Naive thymus-derived CD4-positive, alpha-beta T cell (primary cell): ENCODE measurements at places on chromosomes 2 and 18. TPM values are rescaled to one million over a fixed set of nuclear protein-coding genes. Genes with fewer than 3 reads are reported as not detected.

Gene CEBPZ
- 67.6 TPM for total RNA-seq

Gene PARD6G
- total RNA-seq, result 0.08 TPM

Gene SUCLG1
- total RNA-seq, result 47.9 TPM

Gene NDUFV2
- total RNA-seq, result 171 TPM

Gene UGT1A8
- total RNA-seq, result not detected

Gene GRB14
- not detected for total RNA-seq

- H3K4me3 ChIP-seq, result no peak overlapping the region
- no peaks in the 10 kb centered on the region for H3K27me3 ChIP-seq
- peak; percentile 63 for DNase-seq
- H3K36me3 ChIP-seq, result no peaks in the 10 kb centered on the region
Measured at GRCh38 chr18:46148810-46149209, 44.6 kb downstream of the HAUS1 start.

GRCh38 chr18:27017901-27018500, 152.5 kb upstream of the AQP4 start:
- no peak overlapping the region for H3K27ac ChIP-seq
- no peaks in the 10 kb centered on the region for H3K36me3 ChIP-seq
- H3K4me1 ChIP-seq, result no peaks in the 10 kb centered on the region
- DNase-seq, result no peak

DNA sequence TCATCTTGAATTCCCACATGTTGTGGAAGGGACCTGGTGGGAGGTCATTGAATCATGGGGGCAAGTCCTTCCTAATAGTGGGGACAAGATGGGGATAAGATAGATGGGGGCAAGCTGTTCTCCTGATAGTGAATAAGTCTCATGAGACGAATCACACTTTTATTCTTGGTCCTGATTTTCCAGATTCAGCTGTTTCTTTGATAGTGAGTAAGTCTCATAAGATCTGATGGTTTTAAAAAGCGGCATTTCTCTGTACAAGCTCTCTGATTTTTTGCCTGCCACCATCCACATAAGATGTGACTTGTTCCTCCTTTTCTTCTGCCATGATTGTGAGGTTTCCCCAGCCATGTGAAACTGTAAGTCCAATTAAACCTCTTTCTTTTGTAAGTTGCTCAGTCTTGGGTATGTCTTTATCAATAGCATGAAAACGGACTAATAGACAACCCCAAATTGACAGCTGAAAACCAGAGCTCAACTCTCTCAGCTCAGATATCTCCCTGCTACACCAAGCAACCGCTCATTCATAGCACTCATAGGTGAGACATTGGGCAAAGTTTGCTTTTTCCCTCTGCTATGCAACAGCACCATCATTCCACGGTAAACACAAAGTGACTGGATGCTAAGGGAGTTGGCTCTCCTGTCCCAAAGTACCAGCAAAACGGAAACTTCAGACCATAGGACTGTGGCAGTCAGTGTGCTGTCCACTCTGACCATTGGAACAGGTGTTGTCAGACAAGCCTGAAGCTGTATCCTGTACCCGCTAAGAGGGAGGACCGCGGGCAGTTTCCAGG, 44.9 kb upstream of the TBC1D8 start:
- no peak for DNase-seq
- H3K27ac ChIP-seq, result no peak overlapping the region
- H3K36me3 ChIP-seq, result no peaks in the 10 kb centered on the region
- H3K4me1 ChIP-seq, result no peaks in the 10 kb centered on the region
- H3K4me3 ChIP-seq, result no peak overlapping the region

DNA sequence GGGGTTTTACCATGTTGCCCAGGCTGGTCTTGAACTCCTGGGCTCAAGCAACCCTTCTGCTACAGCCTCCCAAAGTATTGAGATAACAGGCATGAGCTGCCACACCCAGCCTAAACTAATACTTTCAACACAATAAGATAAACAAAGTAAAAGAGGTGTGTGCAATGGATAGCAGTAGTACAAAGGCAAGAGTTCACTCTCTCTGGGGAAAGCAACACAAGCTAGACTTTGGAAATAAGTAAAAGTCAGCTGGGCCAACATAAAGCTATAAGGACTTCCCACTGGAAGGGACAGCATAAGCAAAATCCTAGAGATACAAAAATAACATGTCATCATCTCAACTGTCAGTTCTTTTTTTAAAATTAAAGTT, 5.2 kb upstream of the NOSTRIN start:
- H3K27ac ChIP-seq, result no peak overlapping the region
- no peaks in the 10 kb centered on the region for H3K4me1 ChIP-seq
- no peaks in the 10 kb centered on the region for H3K36me3 ChIP-seq
- no peak overlapping the region for H3K4me3 ChIP-seq
- DNase-seq, result no peak
- no peaks in the 10 kb centered on the region for H3K27me3 ChIP-seq

- no peak for DNase-seq
- H3K27ac ChIP-seq, result no peak overlapping the region
- peaks cover 5% of the 10 kb centered on the region for H3K36me3 ChIP-seq
- H3K27me3 ChIP-seq, result no peaks in the 10 kb centered on the region
- no peak overlapping the region for H3K4me3 ChIP-seq
Measured at GRCh38 chr2:3356799-3357198, 20.8 kb downstream of the EIPR1 start.

GRCh38 chr2:31997653-31998052, 13.2 kb downstream of the MEMO1 start:
- no peak overlapping the region for H3K4me3 ChIP-seq
- DNase-seq, result no peak
- no peaks in the 10 kb centered on the region for H3K36me3 ChIP-seq

DNA sequence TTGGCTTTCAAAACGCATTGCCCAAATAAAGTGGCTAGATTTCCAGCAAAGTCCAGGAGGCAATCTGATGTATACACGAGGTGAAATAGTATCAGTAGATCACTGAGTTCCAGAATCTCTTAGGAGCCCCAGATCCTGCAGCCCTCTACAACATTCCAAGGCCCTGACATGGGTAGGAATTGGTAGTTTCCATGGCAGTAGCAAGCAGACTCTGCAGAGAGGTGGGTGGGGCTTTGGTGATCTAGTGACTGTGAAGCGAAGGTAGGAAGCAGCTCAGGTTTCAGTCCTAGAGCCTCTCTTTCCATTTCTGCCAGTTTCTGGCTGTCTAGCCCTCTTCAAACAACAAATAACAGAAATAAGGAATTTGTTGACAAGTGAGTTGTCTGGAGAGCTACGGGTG, 13.8 kb upstream of the SGPP2 start:
- no peaks in the 10 kb centered on the region for H3K27me3 ChIP-seq
- no peak for DNase-seq
- H3K4me1 ChIP-seq, result no peaks in the 10 kb centered on the region
- no peak overlapping the region for H3K4me3 ChIP-seq

- H3K36me3 ChIP-seq, result no peaks in the 10 kb centered on the region
- H3K4me3 ChIP-seq, result no peak overlapping the region
- no peaks in the 10 kb centered on the region for H3K27me3 ChIP-seq
- DNase-seq, result peak; percentile 6
Measured at GRCh38 chr2:148957023-148957422, 81.5 kb upstream of the LYPD6B start.

DNA sequence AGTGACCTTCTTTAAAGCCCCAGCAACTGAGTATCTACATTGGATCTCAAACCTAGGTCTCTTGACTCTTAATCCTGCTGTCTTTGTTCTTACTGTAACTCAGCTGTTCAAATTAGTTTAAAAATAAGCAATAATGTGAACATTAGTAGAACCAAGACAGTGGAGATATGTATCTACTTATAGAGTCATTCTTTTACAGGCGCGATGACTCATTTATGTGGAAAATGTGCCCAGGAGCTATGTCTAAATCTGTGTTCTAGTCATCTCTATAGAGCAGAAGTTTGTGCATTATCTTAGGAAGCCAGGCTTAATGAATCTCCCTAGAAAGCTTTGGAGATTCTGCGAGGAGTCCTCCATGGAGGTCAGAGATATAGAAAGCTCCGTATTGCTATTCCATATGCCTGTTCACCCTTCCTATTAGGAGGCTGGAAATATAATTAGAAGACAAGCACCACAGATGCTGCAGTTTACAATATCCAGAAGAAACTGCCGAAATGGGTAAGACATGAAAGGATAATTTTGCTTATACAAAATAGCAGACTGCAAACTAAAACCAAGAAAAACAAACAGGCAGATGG, 211.6 kb downstream of the TRIB2 start:
- no peak for DNase-seq
- no peak overlapping the region for H3K27ac ChIP-seq
- no peaks in the 10 kb centered on the region for H3K36me3 ChIP-seq
- no peak overlapping the region for H3K4me3 ChIP-seq
- no peaks in the 10 kb centered on the region for H3K4me1 ChIP-seq
- no peaks in the 10 kb centered on the region for H3K27me3 ChIP-seq

DNA sequence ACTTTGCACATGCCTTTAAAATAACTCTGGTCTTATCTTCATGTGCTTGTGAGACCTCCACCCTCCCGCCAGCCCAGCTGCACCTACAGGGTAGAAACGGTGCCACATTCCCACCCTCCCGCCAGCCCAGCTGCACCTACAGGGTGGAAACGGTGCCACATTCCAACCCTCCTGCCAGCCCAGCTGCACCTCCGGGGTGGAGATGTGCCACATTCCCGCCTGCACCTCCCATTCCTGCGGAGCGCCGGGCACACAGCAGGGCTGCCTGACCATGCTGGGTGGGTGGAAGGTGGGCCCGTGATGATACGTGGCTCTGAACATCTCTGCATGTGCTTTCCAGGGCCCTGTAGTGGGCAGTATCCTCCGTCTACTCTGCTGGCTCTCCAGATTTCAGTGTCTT, 243.7 kb upstream of the PXDN start:
- no peaks in the 10 kb centered on the region for H3K27me3 ChIP-seq
- H3K36me3 ChIP-seq, result no peaks in the 10 kb centered on the region
- DNase-seq, result no peak
- no peaks in the 10 kb centered on the region for H3K4me1 ChIP-seq

DNA sequence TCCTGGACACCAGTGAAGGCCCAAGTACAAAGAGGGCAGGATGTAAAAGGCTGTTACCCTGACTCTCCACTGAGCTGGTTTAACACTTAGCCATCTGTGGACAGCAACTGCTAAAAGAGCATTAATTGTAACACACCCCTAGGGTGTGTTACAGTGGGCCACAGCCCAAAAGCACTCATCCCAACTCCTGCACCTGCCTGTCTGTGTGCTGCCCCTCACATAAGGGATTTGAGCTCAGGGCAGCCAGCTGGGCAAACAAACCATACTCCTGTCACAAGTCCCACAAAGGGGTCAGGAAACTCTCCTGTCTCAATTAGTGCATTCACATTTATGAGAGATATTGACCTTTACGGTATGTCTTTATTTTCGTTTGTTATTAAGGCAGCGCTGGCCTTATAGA, 833.1 kb upstream of the NXPH2 start:
- no peak overlapping the region for H3K27ac ChIP-seq
- no peak for DNase-seq
- H3K27me3 ChIP-seq, result no peaks in the 10 kb centered on the region
- no peaks in the 10 kb centered on the region for H3K36me3 ChIP-seq
- H3K4me1 ChIP-seq, result no peaks in the 10 kb centered on the region

- no peaks in the 10 kb centered on the region for H3K27me3 ChIP-seq
- DNase-seq, result peak; percentile 37
- H3K4me1 ChIP-seq, result peaks cover 59% of the 10 kb centered on the region
- H3K4me3 ChIP-seq, result peak overlapping the region; percentile 53
Measured at GRCh38 chr2:218290316-218291261, 1.7 kb downstream of the TMBIM1 start.

GRCh38 chr2:109324861-109325260, 195.9 kb downstream of the SH3RF3 start:
- H3K4me1 ChIP-seq, result no peaks in the 10 kb centered on the region
- H3K36me3 ChIP-seq, result no peaks in the 10 kb centered on the region
- H3K4me3 ChIP-seq, result no peak overlapping the region
- H3K27ac ChIP-seq, result no peak overlapping the region

DNA sequence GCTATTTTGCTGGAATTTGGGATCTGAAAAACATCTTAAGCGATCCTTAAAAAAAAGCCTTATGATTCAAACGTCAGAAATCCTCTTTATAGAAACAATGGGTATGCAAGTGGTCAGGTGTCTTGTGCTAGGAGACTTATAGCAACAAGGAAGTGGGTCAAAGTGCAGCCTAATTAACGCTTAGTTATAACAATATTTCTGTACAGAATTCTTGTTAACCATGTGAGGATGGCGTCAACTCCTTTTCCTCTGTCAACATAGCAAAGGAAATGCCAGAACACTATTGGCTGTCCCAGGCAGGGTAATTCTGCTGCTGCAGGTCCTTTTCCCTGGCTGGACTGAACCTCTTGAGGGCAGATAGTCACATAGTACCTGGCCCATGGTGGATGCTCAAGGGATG, 189.4 kb downstream of the MSH2 start:
- H3K4me3 ChIP-seq, result no peak overlapping the region
- H3K27ac ChIP-seq, result no peak overlapping the region
- H3K27me3 ChIP-seq, result no peaks in the 10 kb centered on the region
- H3K36me3 ChIP-seq, result no peaks in the 10 kb centered on the region

DNA sequence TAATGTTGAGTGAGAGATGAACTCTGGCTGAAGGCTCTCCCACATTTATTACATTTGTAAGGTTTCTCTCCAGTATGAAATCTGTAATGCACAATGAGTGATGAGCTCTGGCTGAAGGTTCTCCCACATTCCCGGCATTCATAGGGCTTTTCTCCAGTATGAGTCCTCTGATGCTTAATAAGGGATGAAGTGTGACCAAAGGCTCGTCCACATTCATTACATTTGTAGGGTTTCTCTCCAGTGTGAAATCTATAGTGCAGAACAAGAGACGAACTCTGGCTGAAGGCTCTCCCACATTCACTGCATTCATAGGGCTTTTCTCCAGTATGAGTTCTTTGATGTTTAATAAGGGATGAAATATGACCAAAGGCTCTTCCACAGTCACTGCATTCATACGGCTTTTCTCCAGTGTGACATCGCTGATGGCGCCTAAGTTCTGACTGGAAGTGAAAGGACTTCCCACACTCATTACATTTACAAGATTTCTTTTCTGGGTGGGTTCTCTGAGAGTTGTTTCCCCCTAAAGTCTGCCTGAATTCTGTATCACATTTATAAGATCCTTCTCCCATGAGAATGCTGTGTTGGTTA, 10.2 kb downstream of the ZNF514 start:
- H3K27ac ChIP-seq, result no peak overlapping the region
- H3K4me1 ChIP-seq, result no peaks in the 10 kb centered on the region
- H3K36me3 ChIP-seq, result peaks cover 14% of the 10 kb centered on the region
- no peak for DNase-seq

GRCh38 chr2:111954602-111955332, 56.4 kb downstream of the MERTK start:
- H3K4me3 ChIP-seq, result no peak overlapping the region
- H3K27ac ChIP-seq, result no peak overlapping the region
- H3K27me3 ChIP-seq, result no peaks in the 10 kb centered on the region
- DNase-seq, result no peak
- H3K4me1 ChIP-seq, result no peaks in the 10 kb centered on the region

DNA sequence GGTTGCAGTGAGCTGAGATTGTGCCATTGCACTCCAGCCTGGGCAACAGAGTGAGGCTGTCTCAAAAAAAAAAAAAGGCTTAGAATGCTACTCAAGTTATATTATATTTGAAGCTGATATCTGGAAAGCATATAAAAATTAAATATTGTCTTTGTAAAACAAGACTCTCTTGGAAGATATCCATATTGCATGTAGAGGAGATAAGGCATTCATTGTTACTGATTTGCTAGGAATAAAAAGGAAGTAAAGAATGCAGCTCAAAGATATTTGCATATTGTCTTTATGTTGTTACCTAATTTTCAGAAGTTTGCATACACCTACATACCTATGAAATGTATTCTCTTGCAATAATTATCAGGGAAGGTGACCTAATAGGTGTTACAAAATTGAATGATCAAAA, 79.4 kb downstream of the MYOM1 start:
- H3K4me3 ChIP-seq, result no peak overlapping the region
- no peaks in the 10 kb centered on the region for H3K27me3 ChIP-seq
- DNase-seq, result no peak
- no peaks in the 10 kb centered on the region for H3K36me3 ChIP-seq
